ENCODE measurements at places on chromosomes 11 and 22. TPM values are rescaled to one million over a fixed set of nuclear protein-coding genes. Genes with fewer than 3 reads are reported as not detected.

ABCG4 gene
- 0.13 TPM for total RNA-seq

C1QTNF5 gene
- total RNA-seq = 0.47 TPM

MPST gene
- total RNA-seq = 66.8 TPM

ANKK1 gene
- not detected for total RNA-seq

RCN1 gene
- total RNA-seq = 7.2 TPM

CRKL gene
- total RNA-seq = 263 TPM

OLFML1 gene
- not detected for total RNA-seq

ZP1 gene
- not detected for total RNA-seq

YIF1A gene
- 108 TPM for total RNA-seq

CCDC81 gene
- total RNA-seq = 0.16 TPM

OR8D1 gene
- total RNA-seq = not detected

TUB gene
- total RNA-seq = not detected
